ENCODE measurements at places on chromosomes 6 and 20.

DNA sequence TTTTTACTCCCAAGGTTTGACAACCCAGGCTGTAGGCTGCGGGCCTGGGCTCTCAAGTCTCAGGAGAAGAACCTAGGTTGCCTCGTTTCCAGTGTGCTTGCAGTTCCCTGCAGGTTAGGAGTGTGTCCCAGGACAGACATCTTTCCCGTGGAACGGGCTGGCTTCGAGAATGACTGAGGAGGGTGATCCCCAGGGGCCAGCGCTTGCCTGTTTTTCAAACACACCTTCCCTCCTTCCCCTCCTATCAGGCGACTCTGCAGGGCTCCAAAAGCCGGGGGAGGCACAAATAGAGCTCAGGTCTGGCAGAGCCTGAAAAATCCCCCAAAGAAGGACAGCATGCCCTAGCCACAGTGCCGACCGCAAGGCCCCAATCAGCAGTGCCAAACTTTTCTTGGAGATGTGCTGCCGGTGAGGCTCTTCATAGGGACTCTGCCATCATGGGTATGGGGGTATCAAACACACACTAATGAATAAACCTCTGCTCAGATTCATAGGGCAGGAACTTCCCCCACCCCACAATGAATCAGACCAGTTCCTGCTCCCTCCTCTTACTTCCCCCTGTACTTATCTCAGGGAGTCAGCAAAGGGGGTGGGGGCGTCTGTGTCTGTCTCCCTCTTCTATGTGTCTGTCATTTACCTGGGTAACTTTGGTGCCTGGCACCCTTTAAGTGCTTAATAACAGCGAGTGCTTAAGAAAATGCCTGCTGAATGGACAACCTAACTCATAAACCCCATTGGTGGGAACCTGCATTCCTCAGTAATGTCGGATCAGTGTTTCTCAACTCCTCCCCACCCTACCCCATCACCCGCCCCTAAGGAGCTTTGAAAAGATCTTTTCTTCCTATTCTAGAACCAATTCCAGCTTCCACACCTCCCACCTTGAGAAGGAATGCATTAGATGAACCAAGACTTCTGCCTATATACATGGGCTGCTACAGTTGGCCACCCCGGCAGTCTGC is 1.6 kb downstream of the KCNG1 start:
- no peak for DNase-seq

DNA sequence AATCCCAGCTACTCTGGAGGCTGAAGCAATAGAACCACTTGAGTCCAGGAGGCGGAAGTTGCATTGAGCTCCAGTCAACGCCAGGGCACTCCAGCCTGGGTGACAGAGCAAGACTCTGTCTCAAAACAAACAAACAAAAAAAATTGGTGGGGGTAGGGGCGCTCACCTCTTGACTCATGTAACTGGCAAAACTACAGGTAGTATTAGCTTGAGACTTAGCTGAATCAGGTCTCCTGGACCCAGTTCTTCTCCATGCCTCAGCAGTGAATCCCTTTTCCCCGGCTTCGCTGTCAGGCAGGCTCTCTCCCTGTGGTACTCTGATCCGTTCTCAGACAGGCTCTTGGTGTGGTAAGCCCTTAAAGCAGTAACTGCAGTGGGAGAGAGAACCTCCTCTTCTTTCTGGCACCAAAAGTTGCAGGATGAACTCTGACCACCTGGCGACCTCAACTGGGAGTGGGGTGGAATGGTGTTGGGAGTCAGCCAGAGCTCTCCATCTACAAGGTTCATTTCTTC is 12.9 kb downstream of the SLC9A8 start:
- DNase-seq: no peak

- no peak for DNase-seq
Observed at GRCh38 chr6:132780770-132781371, 17.6 kb downstream of the SLC18B1 start.

DNA sequence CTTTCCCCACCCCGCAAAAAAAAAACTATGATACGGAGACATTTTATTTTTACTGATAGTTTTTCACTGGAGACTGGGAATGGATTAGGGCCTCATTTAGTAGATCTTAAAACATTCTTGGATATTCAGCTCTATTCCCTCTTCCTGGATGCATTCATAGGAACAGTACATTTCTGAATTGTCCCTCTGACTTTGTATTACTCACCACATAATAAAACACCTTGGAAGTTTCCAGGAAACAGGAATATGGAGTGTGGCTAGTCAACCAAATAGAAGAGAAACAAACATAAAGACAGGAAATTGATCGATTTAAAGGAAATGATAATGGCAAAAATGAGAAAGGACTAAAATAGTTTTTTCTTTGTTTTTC is 147.7 kb downstream of the GPX5 start:
- no peak for DNase-seq

DNA sequence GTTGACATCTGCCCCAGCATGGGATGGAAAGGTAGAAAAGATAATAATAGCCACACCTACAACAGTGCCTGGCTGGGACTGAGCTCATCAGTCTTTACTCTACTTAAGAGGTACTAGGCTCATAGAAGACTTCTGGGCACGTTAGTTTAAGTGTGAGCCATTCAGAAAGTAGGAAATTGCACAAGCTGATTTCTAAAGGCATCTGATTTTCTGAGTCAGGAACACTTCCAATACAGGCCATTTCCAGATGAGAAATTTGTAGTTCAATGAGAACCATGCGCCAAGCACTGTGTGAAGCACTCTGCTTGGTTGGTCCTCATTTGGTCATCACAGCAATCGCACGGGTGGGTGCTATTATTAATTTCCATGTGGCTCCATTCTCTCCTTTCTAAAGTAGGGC is 42.3 kb downstream of the MOCS1 start:
- DNase-seq: no peak

DNA sequence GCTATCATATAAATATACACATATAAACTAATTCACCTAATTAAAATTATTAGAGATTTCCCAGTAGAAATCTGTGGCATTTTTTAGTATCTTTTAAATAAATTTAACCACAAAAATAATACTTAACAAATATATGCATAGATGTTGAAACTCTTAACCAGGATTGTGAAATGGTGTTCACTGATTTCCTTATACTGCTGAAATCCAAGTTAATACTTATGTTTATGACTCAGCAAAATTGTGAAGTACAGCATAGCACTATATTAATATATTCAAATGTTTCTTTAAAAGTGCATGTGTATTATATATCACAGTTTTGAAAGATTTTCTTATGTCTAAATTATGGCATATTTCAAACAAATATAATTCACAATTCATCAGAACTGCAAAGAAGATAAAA is 328.2 kb upstream of the MANEA start:
- DNase-seq: no peak

DNA sequence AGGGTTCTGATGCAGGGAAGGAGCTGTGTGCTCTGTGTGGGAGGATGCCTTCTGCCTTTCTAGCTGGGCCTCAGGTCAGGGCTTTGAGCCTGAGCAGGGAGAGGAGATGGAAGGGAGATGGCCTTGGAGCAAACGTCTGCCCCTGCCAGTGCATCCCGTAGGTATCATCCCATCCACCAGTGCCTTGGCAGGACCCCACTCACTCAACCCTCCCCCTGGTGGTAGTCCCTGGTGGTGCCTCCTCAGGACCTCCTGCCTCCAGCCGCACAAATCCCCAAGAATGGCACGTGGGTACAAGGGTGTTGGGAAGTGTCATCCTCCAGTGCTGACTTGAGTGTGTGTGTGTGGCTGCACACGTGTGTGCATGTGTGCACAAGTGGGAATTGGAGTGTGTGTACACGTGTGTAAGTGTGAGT is 23.1 kb upstream of the MICB start:
- DNase-seq: no peak

- no peak for DNase-seq
Observed at GRCh38 chr6:82507112-82507511, 143.5 kb downstream of the TPBG start.

GRCh38 chr6:3467996-3468395 is 11.1 kb upstream of the SLC22A23 start:
- no peak for DNase-seq

DNA sequence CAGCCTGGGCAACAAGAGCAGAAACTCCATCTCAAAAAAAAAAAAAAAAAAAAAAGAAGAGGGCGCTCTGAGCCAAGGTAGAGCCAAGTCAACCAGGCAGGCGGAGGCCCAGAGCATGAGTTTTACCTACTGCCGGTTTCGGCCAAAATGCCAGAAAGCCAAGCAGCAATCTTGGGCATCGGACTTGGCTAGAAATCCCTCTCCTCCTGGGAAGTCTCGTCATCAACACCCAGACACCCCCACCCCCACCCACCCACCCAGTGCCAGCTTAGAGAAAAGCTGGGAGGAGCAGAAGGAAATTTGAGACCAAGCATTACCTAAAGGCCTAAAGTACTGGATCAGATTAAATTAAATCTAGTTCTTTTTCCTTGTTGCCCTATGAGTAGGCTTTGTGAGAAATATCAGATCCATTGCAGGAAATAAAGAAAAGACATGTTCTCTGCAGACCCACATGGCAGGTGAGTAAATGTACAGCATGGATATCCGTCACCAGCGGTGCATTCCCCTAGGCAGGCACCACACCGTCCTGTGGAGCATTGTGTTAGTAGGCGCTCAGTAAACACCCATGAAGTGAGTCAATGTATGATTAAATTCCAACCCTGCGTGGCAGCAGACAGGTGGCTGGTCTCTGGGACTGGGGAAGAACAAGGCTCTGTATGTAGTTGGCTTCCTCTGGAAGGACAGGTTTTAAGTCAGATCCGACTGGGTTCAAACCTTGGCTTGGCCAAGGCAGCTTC is 21.0 kb downstream of the RIPOR3 start:
- no peak for DNase-seq

DNA sequence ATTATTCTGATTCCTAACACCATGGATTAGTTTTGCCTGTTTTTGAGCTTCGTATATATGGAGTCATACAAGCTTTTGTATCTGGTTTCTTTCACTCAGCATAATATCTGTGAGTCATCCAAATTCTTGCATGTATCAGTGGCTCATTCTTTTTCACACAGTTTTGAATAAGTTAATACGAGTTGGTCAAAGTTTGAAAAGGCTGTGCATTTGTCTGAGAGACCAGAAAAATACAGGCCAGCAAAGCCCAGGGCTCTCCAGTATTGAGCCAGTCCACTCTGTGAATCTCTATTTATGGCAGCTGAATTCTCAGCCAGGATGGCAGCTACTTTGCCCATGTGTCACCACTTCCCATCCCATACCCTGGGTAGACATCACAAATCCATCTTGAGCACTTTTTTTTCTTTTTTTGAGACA is 7.2 kb upstream of the CHMP4B start:
- no peak for DNase-seq

DNA sequence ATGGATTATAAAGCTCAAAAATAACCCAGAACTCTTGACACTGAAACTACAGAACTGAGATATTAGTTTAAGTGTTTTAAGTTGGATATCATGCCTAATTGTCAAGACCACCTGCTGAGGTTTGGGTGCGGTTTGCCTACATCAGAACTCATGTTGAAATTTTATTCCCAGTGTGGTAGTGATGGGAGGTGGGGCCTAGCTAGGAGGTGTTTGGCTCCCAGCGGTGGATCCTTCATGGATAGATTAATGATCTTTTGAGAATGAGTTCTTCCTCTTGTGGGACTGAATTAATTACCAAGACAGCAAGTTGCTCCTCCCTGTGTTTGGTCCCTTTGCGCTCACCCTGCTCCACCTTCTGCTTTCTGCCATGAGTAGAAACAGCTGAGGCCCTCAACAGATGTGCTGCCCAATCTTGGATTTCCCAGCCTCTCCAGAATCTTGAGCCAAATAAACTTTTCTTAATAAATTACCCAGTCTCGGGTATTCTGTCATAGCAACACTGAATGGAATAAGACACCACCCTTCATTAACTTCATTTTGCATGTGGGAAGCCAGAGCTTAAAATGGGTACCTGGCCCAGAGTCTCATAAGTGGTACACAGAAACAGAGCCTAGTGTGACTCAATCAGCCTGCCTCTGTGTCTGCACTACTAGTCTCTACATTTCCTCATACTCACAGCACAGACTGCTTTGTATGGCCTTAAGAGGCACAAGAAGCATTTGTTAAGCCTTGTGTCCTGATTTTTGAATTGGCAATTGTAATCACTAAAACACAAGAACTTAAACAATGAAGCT is 158.4 kb downstream of the IBTK start:
- DNase-seq: no peak

- no peak for DNase-seq
Observed at GRCh38 chr6:63516186-63516944, 55.9 kb upstream of the LOC128125822 start.

GRCh38 chr20:56722042-56722441 is 92.9 kb downstream of the TFAP2C start:
- no peak for DNase-seq

GRCh38 chr6:125365230-125365629 is 63.5 kb upstream of the HDDC2 start:
- DNase-seq: no peak

- DNase-seq: no peak
Observed at GRCh38 chr6:143158113-143158581, 97.5 kb downstream of the AIG1 start.

GRCh38 chr6:7313505-7314165 is 636 bp upstream of the SSR1 start:
- DNase-seq: no peak

GRCh38 chr6:99619409-99619762 is 12.8 kb downstream of the PRDM13 start:
- no peak for DNase-seq

All from stimulated activated CD4-positive, alpha-beta T cell treated with anti-CD3 and anti-CD28 coated beads, TNF-alpha, amount 100 ng/mL, for 48 hours (primary cell).